ENCODE measurements at places on chromosomes 5 and 9. TPM values are rescaled to one million over a fixed set of nuclear protein-coding genes. Genes with fewer than 3 reads are reported as not detected.

PTAR1 gene
- polyA plus RNA-seq: 10.8 TPM

ANKRD20A1 gene
- polyA plus RNA-seq: 0.27 TPM

EQTN gene
- not detected for polyA plus RNA-seq

FGD3 gene
- polyA plus RNA-seq: 4.1 TPM

CCL28 gene
- polyA plus RNA-seq: 0.80 TPM

IQGAP2 gene
- polyA plus RNA-seq: 37.2 TPM

PCDHA1 gene
- not detected for polyA plus RNA-seq

COL27A1 gene
- 44.6 TPM for polyA plus RNA-seq

MEGF10 gene
- 1.7 TPM for polyA plus RNA-seq

SEMA6A gene
- 35.8 TPM for polyA plus RNA-seq

PCDHGB7 gene
- 8.4 TPM for polyA plus RNA-seq

TMC1 gene
- polyA plus RNA-seq: not detected

PALM2AKAP2 gene
- 2.7 TPM for polyA plus RNA-seq
